NCI-H2081 (cell line): ENCODE measurements at places on chromosomes 6 and 20.
A peak's percentile ranks its signal among the peaks of the same experiment; 100 is the strongest.

DNA sequence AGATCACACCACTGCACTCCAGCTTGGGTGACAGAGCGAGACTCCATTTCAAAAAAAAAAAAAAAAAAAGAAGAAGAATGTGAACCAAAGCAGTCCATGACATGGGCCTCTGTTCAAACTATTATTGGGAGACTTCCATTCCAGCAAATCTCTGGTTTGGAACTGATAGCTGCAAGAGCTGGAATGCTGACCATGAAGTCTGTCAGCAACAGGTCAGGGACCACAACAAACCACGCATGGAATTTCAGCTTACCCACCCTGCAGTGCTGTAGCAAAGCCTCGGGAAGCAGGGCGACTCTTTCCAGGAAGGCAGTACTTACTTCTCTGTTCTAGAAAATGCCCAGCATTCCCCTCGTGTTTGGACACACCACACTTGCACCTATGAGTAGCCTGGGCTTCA is 34.1 kb upstream of the TBC1D7 start:
- DNase-seq, result no peak

- DNase-seq, result no peak
Observed at GRCh38 chr6:3910106-3910663, 61.0 kb downstream of the FAM50B start.

DNA sequence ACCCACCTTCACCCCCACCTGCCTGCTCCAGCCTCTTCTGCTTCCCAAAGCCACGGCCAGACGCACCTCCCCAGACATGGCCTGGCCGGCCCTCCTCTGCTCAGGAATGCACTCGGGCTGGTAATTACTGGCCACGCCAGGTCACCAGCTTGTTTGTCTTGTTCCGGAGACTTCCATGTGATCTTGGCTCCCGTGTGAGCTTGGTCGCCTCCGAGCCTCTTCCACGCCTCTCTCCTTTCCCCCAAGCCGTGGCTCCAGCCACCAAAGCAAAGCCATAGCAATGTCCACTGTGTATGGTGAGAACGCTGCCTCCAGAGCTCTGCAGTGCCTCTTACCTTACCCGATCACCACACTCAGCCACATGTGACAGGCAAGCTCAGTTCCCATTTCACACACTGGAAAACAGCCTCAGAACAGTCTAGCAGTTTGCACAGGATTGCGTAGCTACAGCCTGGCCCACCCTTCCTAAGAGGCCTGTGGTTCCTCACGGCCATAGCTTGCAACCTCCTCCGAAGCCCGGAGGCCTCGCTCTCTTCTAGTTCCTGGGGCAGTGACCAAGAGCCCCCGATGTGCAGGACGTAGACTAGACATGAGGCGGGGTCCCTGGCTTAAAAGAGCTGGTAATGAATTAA is 48.1 kb upstream of the AFDN start:
- DNase-seq, result no peak

GRCh38 chr6:26571592-26572296 is 25.0 kb upstream of the ABT1 start:
- peak; percentile 90 for DNase-seq
